ENCODE measurements at places on chromosomes 4 and X.

- DNase-seq = no peak
Measured at GRCh38 chr4:112451831-112452230, 64.1 kb downstream of the NEUROG2 start.

GRCh38 chr4:151000747-151001429 is 14.2 kb downstream of the LRBA start:
- DNase-seq = no peak

DNA sequence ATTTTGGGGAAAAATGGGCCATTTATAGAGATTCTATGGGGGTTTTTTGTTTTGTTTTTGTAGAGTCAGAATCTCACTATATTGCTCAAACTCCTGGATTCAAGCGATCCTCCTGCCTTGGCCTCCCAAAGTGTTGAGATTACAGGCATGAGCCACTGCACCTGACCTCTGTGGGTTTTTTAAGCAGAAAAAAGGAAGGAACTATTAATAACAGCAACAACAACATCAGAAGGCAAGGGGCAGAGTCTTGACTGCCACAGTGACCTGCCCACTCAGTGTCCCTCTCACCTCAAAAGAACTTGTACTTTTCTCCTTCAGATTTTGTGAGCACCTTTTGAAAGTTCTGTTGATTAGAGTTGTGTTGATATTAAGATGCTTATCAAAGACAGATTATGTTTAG is 48.1 kb downstream of the FNIP2 start:
- no peak for DNase-seq

DNA sequence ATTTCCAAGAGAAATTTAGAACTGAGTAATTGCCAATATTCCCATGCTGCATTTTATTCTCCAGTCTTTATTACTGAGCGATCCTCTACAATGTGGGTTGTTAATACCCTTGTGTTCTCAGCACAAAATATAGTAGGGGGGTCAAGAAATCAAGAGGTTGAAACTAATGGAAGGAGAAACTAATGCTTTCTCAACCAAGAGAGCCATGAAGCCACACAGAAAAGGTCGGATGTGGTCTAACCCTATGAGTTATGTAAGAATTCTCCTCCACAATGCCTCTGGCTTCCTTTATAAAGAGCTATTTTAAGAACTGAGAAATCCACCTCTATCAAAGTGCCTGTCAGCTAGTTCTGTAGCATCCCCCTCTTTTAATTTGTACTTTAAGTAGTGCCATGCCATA is 268.5 kb downstream of the CHIC1 start:
- no peak for DNase-seq

GRCh38 chr4:85147481-85148076 is 181.1 kb upstream of the WDFY3 start:
- no peak for DNase-seq

DNA sequence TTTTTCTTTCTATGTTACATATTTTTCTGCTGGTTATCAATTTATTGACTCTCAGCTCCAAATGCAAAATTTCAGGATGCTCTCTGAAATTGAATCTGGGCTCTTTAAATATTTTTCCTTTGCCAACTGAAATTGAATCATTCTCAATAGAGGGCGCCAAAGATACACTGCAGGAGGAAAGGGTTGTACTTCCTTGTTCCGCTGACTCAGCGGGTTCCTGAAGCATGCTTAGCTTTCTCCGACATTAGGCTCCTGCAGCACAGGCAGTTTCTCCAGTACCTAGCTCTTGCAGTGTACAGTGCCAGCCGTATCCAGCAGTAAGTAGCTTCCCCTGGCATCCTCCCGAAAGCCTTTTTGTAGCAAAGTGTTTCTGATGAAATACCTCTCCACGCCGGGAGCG is 28.8 kb upstream of the CFAP47 start:
- DNase-seq = no peak
